Right lung (tissue), 10 donors: ENCODE measurements at places on chromosomes 2 and 18.

DNA sequence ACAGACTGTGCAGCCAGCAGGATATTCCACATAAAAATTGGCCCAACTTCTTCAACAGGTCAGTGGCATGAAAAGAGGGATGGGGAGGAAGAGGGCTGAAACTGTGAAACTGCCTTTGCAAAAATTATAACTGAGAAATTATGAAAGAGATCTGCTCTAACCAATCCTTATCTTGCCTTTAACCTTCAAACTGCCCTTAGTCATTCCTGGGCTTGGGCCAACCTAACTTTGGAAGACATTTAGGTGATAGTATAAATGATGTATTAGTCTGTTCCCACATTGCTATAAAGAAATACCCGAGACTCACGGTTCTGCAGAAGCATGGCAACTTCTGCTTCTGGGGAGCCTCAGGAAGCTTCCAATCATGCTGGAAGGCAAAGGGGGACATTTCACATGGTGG lies 74.5 kb downstream of the RPL31 start:
- no peak for DNase-seq

GRCh38 chr2:239162141-239162821 lies 238.5 kb downstream of the HDAC4 start:
- no peak for DNase-seq

- no peak for DNase-seq
Observed at GRCh38 chr2:85952196-85952734, 63.5 kb upstream of the ST3GAL5 start.

- no peak for DNase-seq
Observed at GRCh38 chr2:216596980-216597509, 36.2 kb upstream of the IGFBP2 start.

GRCh38 chr2:85009019-85009618 lies 38.2 kb downstream of the KCMF1 start:
- DNase-seq, result no peak
